ENCODE measurements at places on chromosomes 7 and 10. TPM values are rescaled to one million over a fixed set of nuclear protein-coding genes. Genes with fewer than 3 reads are reported as not detected.
A peak's percentile ranks its signal among the peaks of the same experiment; 100 is the strongest.

The RTKN2 gene
- total RNA-seq: not detected

DNA sequence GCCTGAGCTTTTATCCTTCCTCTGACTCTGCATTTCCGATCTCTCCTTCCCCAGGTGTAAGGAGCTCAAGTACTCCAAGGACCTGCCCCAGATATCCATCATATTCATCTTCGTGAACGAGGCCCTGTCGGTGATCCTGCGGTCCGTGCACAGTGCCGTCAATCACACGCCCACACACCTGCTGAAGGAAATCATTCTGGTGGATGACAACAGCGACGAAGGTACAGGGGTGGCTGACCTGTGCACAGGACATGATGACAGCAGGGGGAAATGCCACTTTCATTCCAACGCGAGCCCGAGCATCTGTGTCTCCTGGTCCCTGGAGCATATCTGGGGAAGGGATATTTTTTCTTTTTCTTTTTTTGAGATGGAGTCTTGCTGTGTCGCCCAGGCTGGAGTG lies 256.2 kb downstream of the GALNT17 start:
- no peak for DNase-seq

The FKBP9 gene
- 36.3 TPM for total RNA-seq

- no peak for DNase-seq
Measured at GRCh38 chr7:23315366-23315765, 16.2 kb downstream of the MALSU1 start.

GRCh38 chr7:151687523-151688235 lies 168.0 kb upstream of the RHEB start:
- peak; percentile 40 for DNase-seq

DNA sequence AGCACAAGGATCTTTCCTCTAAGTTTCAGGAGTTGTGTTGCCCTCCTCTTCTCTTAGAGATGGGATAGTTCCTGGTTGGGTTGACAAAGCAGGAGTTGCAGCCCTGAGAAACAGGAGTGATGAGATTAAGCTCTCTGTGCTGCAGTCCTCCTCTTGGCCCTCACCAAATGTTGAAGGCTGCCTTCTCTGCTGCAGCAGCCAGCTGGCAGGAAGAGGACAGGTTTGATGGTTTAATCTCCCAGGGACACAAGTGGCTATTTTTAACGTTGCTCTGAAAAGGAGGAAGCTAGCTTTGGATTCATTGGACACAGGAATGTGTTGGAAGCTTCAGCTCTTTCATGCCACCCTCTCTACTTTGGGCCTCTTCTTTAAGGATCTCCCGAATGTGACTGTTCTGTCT lies 9.4 kb downstream of the STRIP2 start:
- peak; percentile 52 for DNase-seq

DNA sequence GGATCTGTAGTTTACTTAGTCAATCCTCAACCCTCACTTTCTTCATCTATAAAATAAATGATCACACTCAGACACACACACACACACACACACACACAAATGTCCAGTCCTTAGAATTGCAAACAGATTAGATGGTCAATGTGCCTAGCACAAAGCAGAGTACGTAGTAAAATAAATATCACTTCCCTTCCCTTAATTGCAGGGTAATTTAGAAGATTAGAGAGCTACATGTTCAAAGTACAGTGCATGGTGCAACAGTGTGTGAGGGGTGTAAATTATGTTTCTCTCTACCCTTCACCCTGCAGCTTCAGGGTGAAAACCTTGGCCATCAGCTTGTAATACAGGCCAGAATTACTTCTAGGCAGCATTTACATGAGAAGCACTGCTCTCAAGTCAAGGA lies 187.0 kb upstream of the GHITM start:
- no peak for DNase-seq

GRCh38 chr7:150368096-150368883 lies at the start of gene REPIN1:
Gene REPIN1 (plus strand): TSS chr7:150368822. CDS start chr7:150369712, 890 bp downstream.
- DNase-seq: peak; percentile 94
